CD4-positive, alpha-beta T cell treated with Interleukin-2 at 100 ng/mL for 4 hours (primary cell): ENCODE measurements at places on chromosomes 16 and 17.

GRCh38 chr17:63919311-63919723 lies 678 bp upstream of the GH1 start:
- peak; percentile 85 for DNase-seq

DNA sequence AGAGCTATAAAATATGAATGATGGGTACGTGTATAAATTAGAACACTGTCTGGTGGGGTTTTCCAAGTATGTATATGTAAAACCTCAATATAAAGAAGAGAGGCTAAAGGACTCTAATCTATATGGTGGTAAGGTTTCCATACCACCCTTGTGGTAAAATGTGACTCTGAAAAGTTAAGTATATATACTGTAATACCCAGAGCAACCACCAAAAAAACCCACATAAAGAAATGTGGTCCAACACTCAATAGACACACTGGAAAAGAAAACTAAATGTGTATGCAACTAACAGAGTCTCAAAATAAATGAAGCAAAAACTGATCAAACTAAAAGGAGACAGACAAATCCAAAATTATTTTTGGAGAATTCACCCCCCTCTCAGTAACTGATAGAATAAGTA lies 72.2 kb downstream of the XPO6 start:
- DNase-seq, result peak; percentile 35

DNA sequence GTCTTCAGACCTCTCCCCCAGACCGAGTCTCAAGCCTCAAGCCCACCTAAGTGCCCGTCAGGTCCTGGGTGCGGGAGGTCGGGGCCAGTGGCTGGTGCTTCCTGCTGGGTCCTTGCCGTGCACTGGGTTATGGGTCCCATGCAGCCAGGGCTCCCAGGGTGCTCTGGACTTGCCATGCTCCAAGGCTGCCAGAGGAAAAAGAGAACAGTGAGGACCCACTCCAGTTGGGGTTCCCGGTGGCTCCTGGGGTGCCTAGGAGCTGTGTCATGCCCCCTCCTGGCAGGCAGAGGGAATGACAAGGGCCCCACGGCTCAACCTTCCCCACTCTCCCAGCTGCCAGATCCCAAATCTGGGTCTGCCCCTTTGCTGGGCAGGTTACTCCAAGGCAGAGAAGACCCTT lies 3.8 kb downstream of the SNX20 start:
- no peak for DNase-seq

GRCh38 chr16:49281480-49281842 lies at the start of gene CBLN1:
CBLN1 (minus strand) TSS chr16:49281838; CDS start chr16:49281465, 373 bp downstream.
- DNase-seq, result no peak

DNA sequence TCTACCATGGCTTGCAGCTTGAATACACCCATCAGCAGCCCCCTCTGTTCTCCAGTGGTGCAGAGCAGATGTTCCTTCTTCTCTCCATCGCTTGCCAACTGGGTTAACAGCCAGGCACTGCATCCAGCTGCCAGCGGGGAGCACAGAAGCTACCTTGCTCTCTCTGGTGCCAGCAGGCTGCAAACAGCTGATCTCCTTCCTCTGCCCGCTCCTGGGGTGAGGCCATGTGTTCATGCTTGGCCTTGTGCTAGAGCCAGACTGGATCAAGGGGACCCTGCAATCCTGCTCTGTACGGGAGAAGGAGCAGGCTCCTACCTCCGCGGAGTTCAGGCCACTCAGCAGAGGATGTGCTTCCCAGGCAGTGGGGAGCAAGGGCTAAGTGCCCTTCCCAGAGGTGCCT lies 24.1 kb upstream of the ENGASE start:
- DNase-seq, result no peak

GRCh38 chr16:49200223-49200820 lies 81.3 kb downstream of the CBLN1 start:
- DNase-seq, result no peak

DNA sequence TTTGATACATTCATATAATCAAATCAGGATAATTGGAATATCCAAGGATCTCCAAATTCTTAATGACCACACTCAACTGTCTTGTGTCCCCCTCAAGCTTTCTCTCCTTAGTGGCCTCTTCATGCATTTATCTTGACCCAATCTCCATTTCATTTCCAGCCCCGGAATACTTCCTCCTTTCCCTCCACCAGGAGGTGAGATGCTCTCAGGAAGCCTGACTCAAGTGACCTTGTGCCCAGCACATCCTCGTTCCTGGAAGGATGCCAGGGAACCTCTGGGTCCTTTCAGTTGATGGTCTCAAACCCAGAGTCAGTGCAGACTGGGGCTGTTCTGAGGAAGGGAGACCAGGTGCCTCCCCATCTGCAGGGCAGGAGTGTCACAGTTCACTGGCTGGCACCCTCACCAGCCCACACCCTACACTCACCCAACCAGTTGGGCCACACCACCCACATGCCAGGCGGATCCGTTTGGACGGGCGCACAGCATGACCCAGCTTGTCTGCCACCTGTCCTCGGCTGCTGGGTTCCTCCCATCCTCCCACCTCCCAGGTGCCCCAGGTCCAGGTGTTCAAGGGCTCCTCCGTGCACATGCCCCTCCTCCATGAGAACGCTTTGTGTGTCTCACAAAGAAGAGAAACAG lies 14.0 kb upstream of the EMP2 start:
- no peak for DNase-seq

DNA sequence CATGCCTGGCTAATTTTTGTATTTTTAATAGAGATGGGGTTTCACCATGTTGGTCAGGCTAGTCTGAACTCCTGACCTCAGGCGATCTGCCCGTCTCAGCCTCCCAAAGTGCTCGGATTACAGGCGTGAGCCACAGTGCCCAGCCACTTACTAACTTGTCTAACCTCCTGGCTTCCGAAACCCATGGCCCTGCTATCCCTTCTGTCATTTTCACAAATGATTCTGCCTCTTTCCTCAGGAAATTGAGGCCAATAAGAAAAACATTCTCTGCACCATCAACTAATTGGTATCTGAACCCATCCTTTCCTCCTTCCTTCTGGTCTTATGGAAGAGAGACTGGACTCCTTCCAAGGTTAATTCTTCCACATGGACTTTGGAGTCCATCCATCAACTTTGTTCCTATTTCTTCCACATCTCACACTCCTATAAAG lies 27.9 kb upstream of the TNRC6A start:
- DNase-seq, result no peak

- DNase-seq, result peak; percentile 81
Measured at GRCh38 chr16:29784901-29785500, 5.5 kb upstream of the KIF22 start.

DNA sequence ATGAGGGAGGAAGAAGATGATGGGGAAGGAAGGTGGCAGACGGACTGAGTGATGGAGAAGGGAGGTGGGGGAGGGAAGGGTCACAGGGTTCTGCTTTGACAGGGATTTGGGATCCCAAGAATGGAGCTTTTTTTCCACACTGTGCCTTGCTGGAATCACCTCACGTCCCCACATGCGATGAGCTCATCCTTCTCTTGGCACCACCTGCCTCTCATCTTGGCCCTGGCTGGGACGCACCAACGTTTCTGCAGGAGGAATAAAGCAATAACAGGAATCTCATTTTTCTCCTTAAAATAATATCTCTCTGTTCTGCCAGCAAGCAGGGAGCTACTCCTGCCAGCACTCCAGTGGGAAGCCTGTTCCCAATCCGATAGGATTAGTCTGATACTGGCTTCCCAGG lies 47.8 kb downstream of the MEOX1 start:
- no peak for DNase-seq

GRCh38 chr17:35056013-35056412 lies 7.5 kb downstream of the RFFL start:
- DNase-seq, result no peak

DNA sequence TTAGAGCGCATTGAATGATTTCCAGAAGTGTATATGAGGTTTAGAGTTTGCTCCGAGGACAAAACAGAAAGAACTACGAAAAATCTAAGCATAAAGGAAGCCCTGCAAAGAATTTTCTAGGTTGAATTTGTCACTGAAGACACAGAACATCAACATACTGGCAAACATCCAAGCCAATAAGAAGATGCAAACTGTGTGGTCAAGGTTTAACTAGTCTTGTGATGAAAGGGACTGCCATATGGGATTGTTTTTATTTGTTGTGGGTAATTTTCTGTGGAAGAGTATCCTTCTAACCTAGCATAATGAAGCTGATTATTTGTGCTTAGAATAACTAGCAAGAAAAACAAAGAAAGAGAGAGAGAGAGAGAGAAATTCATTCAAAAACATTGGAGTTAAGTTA lies 492.0 kb upstream of the ERCC4 start:
- DNase-seq, result no peak

DNA sequence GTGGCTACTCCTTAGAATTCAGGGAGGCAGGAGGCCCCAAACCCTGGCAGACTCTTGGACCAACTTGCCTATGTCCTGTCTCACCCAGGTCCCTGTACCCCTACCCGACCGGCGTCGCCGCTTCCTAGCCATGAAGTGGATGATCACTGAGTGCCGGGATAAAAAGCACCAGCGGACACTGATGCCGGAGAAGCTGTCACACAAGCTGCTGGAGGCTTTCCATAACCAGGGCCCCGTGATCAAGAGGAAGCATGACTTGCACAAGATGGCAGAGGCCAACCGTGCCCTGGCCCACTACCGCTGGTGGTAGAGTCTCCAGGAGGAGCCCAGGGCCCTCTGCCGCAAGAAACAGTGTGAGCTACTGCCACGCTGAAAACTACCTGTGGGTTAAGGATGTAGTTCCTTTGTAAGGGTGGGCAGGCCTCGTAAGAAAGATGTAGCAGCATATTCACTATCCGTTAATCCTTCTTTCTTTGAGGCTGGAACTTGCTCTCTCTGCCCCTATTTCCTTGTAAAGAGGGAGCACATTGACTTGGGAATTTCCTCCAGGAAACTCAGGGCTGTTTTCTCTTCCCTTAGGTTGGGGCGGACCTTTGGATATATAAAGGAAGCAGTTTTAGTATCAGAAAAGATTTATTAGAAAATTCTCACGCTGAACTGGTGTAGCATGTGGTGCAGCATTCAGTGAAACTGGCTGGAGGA lies 4.1 kb downstream of the MRPS7 start:
- DNase-seq, result no peak

DNA sequence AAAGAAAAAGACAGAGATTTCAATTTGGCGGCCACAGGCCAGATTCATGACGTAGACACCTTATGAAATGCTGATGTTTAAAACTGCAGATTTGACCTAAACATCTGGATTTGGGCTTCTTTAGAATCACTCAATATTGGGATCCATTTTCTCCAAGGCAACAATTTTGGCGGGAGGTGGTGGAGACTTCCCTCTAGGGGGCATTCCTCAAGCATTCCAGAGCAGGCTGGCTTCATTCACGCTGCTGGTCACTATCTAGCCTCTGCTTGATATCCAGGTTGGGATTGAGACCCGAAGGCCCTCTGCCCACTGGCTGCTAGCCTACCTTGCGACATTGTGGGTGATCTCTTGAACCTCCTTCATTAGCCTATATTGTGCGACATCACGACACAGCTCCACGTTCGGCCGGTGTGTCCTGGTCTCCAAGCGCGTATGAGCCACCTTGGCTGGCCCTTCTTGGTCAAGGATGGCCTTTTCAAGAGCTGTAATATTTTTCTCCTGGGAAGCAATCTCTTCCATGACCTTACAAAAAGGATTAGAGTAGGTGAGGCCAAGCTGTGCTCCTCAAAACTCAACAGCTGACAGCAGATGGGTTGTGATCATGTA lies 24.5 kb downstream of the FBXO39 start:
- no peak for DNase-seq

DNA sequence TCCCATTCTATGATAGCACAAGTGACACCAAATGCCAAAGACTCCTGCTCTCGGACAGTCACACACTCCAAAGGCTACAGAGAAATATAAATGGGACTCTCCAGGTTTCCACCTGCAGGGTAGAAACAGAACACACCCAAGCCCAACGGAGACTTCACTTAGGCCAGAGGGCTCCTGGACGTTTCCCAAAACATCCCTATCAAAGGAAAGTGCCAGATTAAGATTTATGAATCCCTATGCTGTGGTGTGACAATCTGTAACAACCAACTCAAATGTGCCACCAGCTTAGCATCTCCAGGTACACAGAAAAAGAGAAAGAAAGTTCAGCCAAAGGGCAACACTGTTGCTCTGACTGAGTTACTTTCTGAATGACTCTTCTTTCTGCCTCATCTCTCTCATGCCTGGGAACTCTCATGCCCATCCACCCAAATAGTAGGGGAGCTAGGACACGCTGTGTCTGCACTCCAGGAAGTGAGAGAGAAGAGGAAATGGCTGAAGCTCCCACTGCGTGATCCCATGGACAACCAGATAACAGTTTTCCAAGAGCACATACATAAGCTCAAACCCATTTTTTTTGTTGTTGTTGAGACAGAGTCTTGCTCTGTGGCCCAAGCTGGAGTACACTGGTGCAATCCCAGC lies 49.7 kb downstream of the SMG6 start:
- DNase-seq, result no peak

GRCh38 chr17:32523017-32523680 lies 36.4 kb downstream of the CDK5R1 start:
- peak; percentile 46 for DNase-seq

DNA sequence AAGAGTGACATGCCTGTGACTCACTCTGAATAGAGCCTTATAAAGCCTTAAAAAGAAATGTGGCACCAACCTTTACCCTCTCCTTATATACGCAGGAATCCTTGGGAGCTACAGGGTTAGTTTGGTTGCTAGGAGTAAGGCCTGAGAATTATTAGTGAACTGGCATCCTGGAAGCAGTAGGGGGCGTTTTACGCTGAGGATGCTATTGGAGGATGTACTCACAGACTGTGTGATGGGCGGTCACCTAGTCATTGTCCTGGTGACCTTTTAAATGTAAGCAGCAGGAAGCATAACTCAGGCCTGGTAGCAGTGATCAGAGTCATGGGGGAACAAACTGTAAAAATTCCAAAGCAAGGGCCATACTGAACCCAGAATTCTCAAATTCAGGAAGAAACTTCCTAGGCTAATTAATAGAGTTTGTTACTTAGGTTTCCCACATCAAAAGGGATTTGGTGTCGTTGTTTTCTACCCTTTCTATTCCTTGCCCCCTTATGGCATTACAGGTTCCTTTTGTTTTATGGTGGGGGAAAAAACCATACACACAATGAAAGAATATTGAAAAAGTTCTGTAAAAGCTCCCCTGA lies 153.8 kb downstream of the SNX11 start:
- no peak for DNase-seq

DNA sequence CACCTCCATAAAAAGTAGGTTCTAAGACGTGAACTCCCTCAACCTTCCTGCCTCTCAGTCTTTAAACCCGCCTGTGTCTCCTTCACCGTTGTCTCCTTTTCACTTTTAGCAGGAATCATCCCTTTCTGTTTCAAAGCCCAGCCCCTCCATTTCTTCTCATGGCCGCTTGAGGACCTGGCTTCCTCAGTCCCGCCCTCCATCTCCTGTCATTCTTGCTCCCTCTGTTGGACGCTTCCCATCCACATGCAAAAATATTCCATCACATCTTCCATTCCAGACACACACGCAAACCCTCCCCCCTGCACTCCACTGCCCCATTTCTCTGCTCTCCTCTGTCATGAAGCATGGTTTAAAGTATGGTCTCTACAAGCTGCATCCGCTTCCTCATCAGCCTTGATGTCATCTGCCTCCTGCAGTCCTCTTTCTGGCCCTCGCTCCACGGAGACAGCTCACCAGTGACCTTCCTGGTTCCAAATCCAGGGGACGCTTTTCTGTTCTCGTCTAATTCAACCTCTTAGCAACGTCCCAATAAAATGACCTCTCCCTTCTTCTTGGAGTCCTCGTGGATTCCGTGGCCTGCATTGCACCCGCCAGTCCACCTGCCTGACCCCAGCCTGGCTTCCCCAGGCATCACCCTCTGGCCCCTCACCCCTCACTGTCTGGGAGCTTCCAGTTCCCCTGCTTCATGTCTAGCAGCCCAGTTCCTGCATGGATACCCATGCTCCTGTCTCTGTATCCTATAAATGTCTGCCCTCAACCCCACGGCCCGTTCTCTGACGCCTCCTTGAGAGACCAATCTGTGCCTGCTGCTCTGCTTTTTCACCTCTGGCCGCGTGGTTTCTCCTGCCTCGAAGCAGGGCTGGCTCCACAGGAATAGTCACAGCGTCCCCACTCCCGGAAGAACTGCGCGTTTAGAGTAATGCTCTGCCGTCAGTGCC lies 26.2 kb downstream of the ANKRD40 start:
- no peak for DNase-seq
